Non-pigmented ciliary epithelial cell (primary cell): ENCODE measurements at places on chromosomes 5 and 9.

- DNase-seq: peak; percentile 91
Observed at GRCh38 chr9:19999491-20000057, 210.7 kb upstream of the SLC24A2 start.

GRCh38 chr9:127767410-127767809 is 11.1 kb downstream of the SH2D3C start:
- no peak for DNase-seq

DNA sequence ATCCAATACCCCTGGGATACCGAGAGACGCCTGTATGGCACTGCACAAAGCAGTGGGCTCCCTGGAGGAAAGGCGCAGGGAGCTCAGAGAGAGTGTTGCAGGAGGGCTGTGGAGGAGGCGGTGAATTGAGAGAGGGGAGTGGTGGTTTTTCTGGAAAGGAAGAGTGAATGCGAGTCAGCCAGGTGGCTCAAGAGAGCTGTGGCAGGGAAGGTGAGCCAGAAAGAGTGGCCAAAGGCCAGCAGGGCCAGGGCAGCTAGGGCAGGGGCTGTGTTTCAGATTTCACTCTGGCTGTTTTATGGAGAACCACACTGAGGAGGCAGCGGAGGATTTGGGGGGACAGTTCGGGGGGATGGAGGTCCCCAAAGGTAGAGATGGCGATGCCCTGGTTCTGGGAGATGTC is 13.0 kb upstream of the DAB2IP start:
- no peak for DNase-seq

DNA sequence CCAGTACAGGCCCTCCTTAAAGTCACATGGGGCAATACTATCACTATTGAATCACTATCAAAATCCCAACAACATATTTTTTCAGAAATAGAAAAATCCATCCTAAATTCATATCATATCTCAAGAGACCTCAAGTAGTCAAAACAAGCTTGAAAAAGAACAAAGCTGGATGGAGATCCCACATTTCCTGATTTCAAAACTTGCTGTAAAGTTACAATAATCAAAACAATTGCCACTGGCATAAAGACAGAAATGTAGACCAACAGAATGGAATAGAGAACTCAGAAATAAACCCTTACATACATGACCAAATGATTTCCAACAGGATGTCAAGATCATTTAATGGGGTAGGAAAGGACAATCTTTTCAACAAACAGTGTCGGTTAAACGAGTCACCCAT is 41.3 kb upstream of the CDKN2AIPNL start:
- DNase-seq: no peak

DNA sequence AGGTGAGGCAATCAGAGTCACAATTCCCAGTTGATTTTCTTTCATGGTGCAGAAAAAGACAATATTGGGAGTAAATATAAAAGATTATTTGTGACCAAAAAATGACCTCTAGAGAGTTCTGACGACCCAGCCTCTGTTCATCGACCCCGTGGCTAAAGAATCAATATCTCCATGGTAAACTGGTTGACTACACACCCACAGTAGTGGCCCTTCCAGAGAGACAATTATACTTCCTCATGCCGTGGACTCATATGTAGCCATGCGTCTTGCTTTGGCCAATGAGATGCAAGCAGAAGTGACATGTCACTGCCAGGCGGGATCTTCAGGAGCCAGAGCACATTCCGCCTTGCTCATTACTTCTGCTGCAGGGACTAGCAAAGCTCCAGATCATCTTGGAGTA is 163.3 kb upstream of the RAD23B start:
- no peak for DNase-seq

- no peak for DNase-seq
Observed at GRCh38 chr9:104866191-104866590, 61.8 kb downstream of the ABCA1 start.

- peak; percentile 20 for DNase-seq
Observed at GRCh38 chr9:122394265-122395125, 23.7 kb downstream of the PTGS1 start.

DNA sequence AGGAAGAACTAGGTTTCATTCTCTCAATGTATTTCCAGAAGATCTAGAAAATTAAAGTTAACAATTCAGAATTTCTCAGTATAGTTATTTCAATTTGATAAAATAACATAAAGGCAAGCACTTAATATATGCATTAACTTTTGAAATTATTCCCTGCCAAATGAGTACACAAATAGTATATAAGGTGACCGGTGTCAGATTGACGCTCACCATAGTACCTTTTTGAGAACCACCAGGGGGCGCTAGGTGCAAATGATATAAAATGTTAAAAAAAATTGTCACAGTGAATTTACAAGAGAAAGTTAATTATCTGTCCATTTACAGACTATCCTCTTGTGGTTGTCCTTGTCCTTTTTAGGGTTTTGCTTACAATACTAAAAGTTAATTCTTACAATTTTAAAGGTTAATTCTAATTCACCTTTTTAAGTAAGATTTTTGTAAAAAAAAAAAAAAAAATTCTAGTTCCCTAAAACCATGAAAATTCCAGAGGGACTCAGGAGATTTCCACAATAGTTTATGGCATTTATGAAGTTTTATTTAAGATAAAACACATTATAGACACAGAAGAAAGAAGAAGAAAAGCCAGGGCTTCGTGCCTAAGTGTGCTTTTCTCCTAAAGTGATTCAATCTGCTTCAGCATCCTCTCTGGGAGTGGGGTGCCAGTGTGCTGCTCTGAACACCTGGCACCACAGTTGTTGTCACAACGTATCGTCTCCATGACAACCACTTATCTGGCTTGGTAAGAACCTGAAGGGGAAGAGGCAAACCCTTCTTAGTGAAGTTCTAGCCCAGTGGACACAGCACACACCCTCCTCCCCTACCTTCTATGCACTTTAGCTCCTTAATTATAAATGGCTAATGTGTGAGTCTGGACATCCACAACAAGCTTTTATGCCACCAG is 1.7 kb downstream of the ADAMTS16 start:
- DNase-seq: no peak

- DNase-seq: no peak
Observed at GRCh38 chr9:13020146-13021040, 245.6 kb downstream of the LURAP1L start.

- DNase-seq: no peak
Observed at GRCh38 chr5:62126090-62126489, 179.9 kb upstream of the KIF2A start.

DNA sequence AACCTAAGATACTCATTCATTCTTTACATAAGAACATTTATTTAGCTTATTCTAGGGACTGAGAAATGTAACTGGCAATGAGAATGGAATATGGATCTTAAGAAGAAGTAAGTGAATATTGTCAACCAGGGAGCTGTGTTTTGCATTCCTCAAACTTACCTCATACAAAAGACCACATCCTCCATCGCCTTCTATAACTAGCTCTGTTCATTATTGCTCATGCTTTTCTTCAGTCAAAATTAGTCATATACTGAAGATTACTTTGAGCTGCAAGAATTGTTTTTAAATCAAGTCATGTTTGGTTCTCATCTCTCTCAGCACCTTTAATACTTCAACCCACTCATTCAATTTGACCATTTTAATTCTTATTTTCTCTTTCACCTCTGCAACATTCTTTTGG is 140.3 kb upstream of the RASA1 start:
- DNase-seq: peak; percentile 72

- DNase-seq: no peak
Observed at GRCh38 chr9:131697908-131698617, 41.8 kb downstream of the RAPGEF1 start.

GRCh38 chr9:13179257-13179656 is 100.2 kb downstream of the MPDZ start:
- no peak for DNase-seq

DNA sequence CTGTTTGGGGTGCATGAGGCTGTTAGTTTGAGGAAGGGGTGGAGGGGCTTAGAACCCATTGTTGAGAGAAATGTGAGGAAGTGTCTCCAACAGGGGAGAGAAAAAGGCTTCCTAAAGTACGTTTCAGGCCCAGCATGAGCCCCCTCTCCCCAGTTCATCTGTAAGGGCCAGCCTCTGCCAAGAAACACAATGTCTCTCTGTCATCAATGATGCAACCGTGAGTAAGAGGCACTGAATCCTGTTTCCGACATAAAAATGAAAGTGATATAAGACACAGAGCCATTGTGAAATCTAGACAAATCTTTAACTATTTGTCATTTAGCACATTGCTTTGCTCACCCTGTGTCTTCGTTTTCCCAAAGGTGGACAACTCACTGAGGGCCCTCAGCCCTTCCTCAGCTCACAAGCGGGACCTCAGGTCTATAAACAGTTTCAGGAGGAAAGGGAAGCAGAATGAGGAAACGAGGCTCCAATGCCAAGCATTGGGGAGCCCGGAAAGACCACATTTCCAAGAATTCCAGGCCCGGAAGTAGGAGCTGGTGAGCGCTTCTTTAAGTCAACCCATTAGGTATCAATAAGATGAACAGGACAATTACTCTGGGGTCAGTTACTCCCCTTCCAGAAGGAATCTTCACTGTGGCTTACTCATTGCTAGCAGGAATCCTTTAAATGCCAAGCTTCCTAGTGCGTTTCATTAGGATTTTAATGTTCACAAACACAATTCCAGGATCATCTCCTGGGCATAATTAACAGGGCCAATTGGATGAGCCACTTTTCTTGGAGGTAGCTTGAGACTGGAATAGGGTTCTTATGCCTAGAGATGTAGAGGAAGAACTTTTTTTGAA is 59.0 kb upstream of the KLF4 start:
- peak; percentile 68 for DNase-seq

DNA sequence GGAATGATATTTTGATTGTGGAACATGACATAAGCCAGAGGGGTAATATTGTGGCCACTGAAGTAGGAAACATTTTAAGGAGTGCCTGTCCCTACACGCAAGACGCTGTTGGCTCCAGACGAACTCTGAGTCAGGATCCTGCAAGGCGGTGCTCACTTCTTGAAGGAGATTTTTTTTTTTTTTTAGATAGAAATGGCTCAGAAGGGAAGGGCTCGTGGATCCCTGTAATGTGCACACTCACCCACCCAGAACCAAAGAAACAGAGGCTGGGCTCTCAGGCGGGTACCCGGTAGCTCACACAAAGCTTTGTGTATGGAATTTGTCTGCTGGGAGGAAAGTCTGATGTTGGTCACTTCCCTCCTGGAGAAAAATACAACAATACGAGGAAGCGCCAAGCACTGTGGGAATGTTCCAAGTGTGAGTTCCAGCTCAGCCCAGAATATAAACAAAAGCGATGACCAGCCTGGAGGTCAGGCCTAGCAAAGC is 25.7 kb downstream of the RAPGEF1 start:
- peak; percentile 65 for DNase-seq

- no peak for DNase-seq
Observed at GRCh38 chr5:130624805-130625204, 540.3 kb downstream of the HINT1 start.

DNA sequence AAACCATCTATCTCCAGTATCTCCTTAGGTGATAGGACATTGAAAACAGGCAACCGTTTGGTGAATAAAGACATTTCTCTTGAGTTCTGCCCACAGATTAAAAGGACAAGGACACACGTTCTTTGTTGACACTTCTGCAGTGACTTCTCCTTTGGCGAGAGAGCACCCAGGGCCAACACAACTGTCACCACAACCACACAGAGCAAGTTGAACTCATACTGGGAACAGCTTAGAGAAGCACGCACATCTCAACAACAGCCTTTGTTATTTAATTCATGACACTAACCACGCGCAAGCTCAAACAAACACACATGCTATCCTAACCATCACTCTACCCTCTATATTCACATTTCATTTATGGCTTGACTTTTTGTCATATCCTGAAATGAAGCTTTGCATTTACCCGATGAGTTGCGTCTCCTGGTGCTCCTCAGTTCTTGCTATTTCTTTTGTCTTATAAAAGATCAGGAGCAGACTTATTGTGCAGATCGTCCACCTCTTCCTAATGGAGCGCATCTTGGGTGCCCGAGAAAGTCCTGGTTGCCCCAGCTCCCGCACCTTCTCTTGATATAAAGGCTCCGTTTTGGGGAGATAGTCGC is 543 bp downstream of the ST8SIA4 start:
- DNase-seq: no peak

- DNase-seq: no peak
Observed at GRCh38 chr9:101618698-101619097, 23.9 kb upstream of the PPP3R2 start.

DNA sequence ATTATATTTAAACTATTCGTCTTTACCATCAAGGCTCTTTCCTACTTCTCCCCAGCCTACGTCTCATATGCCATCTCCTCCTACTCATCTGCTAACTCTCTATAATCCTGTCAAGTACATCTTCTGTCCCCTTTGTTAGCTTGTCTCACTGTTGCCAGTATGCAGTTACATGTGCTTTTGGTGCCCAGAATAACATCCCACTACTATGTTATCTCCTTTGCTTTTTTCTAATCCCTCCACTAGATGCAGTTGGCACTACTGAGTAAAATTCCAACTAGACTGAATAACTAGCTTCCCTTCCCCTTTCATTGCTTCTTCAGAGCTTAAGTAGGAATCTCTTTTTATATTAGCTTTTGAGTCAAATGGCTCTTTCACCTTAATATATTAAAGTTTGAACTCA is 3.0 kb upstream of the ARRDC3 start:
- DNase-seq: no peak

DNA sequence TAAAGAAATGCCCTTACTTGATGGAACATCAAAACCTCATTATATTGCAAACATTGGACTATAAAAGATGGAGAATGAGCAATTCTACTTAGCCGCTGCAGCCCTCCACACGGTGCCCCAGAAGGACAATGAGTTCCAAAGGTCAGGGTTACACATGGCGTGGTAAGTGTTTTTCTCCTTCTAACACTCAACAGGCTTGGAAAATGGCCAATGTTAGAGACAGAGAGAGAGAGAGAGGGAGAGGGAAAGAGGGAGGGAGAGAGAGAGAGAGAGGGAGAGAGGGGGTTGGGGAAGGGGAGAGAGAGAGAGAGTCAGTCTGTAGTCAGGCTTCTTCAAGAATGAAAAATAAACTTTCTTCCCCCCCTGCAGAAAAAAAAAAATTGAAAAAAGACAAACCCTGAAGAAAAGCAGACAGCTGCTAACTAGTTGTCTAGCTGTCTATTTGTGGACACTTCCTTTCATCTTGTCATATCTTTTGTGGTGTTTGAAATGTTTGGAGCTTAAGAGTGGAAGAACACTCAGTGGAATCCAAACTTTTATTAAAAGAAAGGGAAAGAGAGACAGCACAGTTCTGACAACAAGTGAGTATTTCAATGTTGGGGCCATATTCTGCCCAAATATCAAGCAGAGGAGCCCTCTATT is 324.8 kb downstream of the TMEM38B start:
- DNase-seq: no peak

- no peak for DNase-seq
Observed at GRCh38 chr5:29794141-29794787, 1399.2 kb upstream of the CDH6 start.

DNA sequence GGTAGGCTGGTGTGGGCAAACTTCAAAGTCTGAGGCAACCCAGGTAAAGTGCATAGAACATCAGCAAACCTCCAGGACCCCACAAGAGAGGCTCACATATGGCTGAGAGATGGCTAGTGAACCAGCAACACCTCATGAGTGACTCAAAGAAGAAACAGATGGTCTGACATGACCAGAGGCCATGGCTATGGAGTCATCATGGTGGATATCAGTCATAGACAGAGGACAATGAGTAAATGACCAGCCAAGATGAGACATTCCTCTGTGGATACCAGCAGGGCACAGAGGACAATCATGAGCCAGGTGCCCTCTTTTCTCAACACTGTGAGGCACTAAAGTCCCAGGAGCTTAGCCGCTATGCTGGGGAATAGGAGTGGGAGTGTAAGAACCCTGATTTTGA is 180.8 kb downstream of the RASEF start:
- peak; percentile 5 for DNase-seq
